Muscle of back (tissue), 13 donors: ENCODE measurements at places on chromosomes 7 and 10.
A peak's percentile ranks its signal among the peaks of the same experiment; 100 is the strongest.

DNA sequence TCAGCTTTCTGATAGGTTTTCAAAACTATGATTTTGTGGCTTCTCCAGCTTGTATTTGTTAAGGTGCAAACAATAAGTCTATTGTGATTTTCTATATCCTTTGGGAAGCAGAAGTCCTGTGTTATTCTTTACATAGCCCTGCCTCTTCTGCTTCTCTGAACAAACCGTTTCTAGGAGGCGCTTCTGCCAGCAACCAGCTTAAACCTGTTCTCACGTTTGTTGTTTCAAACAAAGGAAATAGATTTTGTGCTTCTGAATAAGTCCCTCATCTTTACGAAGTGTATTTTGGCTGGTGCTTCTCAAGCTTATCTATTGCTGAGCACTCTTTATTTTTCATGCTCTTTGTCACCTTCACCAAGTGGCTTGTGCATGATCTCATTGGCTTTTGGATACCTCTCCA lies 61.0 kb downstream of the VTI1A start:
- DNase-seq, result no peak

GRCh38 chr10:3469639-3470020 lies 297.0 kb upstream of the PITRM1 start:
- DNase-seq, result no peak

DNA sequence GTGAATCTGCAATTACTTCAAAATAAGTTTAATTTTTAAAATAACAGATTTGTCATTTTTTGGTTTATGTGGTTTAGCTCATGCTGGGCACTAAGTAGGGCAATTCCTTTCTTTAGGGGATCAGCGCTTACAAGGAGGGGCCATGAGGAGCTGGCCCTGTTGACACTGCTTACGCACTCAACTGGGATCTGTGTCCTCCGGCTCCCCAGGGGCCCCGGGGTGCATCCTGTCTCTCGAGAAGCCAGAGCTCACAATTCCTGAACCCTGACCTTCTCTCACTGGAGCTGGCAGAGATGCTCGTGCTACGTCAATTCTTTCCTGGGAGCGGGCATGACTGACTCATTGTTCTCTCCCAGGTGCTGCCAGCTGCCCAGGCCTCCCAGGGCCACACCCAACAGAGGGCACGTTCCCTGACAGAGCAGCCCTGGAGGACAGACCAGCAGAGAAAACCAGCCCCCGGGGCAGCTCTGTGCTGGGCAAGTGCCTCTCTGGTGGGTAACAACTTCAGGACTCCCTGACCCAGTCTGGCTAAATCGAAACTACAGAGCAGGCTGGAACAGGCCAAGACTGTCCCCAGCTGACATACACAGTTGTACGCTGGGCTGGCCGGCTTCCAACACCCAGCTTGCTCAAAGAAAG lies 36.8 kb downstream of the CTBP2 start:
- peak; percentile 60 for DNase-seq

- DNase-seq, result no peak
Observed at GRCh38 chr10:84233940-84234339, 7.4 kb downstream of the LRIT1 start.

DNA sequence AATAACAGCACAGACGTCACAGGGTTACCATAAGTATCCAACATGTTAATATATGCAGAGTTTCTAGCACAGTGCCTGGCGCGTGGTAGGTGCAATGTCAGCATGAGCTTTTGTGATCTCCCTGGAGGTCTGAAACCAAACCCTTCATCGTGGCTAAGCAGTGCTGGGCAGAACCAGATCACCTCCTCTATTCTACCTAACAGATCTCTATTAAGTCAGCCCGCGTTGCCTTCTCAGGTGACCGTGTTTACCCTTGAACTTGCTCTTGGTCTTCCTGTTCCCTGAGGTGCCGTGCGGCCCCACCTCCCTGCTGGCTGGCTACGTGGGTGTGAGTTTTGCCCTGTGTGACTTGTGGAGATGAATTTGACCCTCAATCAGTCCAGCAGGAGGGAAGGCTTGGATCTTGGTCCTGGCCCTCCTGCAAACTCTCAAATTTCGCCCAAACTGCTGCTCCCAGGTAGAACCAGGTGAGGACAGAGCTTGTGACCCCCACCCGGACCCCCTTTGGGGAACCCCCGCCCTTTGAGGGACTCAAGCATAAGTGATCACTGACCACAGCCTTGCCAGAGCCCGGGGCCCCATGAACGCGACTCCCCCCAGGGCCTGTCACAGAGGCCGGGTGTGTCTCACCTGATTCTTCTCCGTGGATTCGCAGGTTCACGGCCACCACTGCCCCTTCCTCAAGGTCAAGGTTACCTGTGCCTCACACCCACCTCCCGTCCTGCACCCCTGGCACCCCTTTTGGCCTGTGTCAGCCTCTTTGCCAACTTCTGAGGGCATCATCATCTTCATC lies 54.2 kb downstream of the ELFN1 start:
- DNase-seq, result no peak

DNA sequence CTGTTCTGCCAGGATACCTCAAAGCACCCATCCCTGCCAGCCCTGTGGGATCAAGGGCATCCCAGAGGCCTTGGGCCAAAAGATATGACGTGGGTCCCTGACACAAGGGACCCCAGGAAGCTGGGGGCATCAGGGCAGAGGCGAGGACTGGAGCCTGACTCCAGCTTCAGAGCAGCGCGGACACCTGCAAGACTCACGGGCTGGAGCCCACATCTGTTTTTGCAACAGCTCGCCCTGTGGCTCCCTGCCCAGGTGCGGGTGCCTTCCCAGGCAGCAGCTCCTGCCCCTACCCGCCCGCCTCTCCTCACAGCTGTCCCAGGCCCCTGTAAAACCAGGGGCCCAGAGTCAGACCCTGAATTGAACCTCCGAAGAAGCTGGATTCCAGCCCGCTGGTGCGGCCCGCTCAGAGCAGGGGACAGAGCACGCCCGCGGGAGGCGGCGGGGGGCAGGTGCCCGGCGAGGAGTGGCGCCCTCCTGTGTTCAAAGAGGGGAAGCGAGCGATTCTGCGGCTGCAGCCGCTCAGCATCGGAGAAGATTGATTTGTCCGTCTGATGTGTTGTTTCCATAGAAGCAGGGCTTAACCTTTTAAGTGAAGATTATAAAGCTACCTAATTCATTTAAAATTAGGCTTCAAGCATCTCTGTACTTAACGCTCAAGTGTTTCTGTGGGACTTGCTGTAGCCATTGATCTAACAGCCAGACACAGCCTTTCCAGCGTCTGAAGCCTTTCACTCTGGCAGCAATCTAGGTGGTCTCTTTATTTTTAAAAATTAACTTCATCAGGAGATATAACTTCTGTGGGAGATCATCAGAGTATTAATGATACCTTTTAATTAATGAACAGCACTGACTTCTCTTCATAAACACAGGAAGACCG lies 88.4 kb downstream of the BEND7 start:
- peak; percentile 38 for DNase-seq

GRCh38 chr10:77969114-77969513 lies 42.6 kb upstream of the DLG5 start:
- DNase-seq, result peak; percentile 62

- peak; percentile 68 for DNase-seq
Observed at GRCh38 chr7:29042824-29043231, 84.7 kb upstream of the TRIL start.

- DNase-seq, result no peak
Observed at GRCh38 chr10:1745780-1746456, 8.6 kb upstream of the ADARB2 start.
